Thyroid gland (tissue), 4 donors: ENCODE measurements at places on chromosomes 7 and 10. TPM values are rescaled to one million over a fixed set of nuclear protein-coding genes. Genes with fewer than 3 reads are reported as not detected.

GRCh38 chr7:145016068-145016467 is 180.2 kb upstream of the TPK1 start:
- no peaks in the 10 kb centered on the region for H3K36me3 ChIP-seq
- no peak overlapping the region for H3K27ac ChIP-seq
- H3K27me3 ChIP-seq = no peaks in the 10 kb centered on the region
- no peaks in the 10 kb centered on the region for H3K4me1 ChIP-seq
- no peak for DNase-seq

- no peaks in the 10 kb centered on the region for H3K27me3 ChIP-seq
- no peaks in the 10 kb centered on the region for H3K4me1 ChIP-seq
- no peaks in the 10 kb centered on the region for H3K36me3 ChIP-seq
- no peak overlapping the region for H3K27ac ChIP-seq
These were observed 219.0 kb upstream of the MEOX2 start for GRCh38 chr7:15905251-15906040.

GRCh38 chr7:29156907-29157452 is 10.6 kb upstream of the CPVL start:
- H3K27me3 ChIP-seq = no peaks in the 10 kb centered on the region
- no peak for DNase-seq
- H3K4me1 ChIP-seq = peaks cover 14% of the 10 kb centered on the region
- H3K27ac ChIP-seq = no peak overlapping the region

DNA sequence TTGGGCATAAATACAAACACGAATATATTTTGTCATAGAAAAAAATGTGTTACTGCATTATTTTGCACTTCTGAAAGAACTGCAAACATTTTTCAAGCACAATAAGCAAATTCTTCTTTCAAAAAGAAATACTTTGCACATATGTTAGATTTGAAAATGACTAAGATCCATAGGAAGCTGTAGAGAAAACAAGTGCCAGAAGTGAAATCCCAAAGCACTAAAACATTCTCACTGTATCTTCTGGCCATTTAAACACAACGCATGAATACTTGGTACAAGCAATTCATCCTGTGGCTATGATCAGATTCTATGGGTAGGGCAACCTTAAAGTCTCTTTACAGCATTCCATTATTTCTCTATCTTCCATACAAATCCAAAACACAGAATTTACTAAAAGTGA is 225.4 kb upstream of the IMMP2L start:
- peaks cover 6% of the 10 kb centered on the region for H3K4me1 ChIP-seq
- H3K27me3 ChIP-seq = no peaks in the 10 kb centered on the region
- no peak overlapping the region for H3K27ac ChIP-seq
- no peak for DNase-seq

Gene TRIM74
- 1.0 TPM for total RNA-seq

DNA sequence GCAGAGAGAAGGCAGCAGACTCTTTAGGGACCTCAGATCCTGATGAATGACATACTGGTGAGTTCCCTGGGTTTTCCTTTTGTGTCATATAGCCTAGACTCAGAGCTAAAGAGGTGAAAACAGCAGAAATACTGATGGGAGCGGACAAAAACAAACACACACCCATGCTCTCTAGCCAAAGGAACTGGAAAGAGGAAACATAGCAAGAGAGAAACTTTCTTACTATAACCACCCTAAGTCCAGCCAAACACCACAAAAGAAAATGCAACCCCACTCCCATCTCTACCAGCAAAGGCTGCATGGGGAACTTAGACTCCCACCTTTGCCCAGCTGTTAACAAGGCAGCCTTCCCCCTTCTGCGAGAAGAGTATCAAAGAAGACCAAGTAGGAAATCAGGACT is 16.3 kb downstream of the GSAP start:
- DNase-seq = no peak
- peaks cover 7% of the 10 kb centered on the region for H3K4me1 ChIP-seq
- no peak overlapping the region for H3K27ac ChIP-seq
- no peaks in the 10 kb centered on the region for H3K27me3 ChIP-seq

DNA sequence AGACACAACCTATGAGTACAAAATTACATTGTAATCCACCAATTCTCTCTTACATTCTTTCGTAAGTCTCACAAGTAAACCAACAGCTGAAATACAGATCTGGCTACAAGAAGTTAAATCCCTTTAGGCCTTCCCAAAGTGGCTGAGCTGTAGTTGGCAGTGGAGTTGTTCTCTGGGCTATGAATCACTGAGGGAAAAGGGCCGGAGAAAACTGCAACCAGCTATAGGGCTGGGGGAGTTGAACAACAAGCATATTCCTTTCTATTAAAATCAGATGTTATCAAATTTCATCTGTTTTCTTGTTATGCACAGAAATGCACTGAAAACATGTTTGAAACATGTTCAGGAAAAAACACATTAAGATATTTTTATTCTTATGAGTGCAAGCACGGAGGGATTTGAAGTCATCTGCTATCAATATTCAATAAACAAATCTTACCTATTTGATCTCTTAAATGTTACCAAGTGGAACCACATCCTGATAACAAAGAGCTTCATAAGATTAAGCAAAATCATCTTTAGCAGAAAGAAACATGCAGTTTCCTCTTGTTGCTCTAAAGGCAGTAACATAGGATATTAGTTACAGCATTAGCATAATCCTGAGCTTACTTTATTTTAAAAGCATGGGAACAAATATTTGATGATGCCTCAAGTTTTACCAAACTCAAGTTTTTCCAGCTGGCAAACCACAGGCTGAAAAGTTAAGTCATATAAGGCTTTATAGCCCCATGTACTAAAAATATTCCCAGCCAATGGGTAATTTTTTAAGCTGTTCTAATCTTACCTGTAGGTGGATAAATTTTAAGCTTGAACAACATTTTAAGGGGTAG is 212.7 kb downstream of the TAX1BP1 start:
- no peak overlapping the region for H3K4me3 ChIP-seq
- H3K36me3 ChIP-seq = no peaks in the 10 kb centered on the region
- H3K27ac ChIP-seq = no peak overlapping the region
- no peaks in the 10 kb centered on the region for H3K4me1 ChIP-seq

GRCh38 chr10:125000366-125001312 is 58.7 kb downstream of the ZRANB1 start:
- H3K27me3 ChIP-seq = no peaks in the 10 kb centered on the region
- peaks cover 63% of the 10 kb centered on the region for H3K36me3 ChIP-seq
- no peak overlapping the region for H3K27ac ChIP-seq
- H3K4me3 ChIP-seq = no peak overlapping the region
- no peaks in the 10 kb centered on the region for H3K4me1 ChIP-seq

DNA sequence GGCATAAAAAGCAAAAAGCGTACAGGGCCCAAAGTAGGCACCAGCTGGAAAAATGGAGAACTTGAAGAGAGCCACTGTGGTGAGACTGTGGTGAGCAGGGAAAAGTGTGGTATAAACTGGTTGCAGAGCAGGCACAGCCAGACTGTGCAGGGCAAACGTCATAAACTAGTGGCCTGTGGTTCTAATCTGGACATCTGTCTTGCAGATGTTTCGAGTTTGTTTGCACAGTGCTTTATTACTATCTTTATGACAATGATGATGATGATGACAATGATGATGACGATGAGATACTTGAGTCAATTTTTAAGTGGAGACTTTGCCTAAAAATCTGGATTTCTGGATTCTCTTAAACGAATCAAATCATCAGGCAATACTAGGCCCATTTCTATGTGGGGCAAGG is 45.7 kb downstream of the SEMA3C start:
- DNase-seq = no peak
- H3K27me3 ChIP-seq = no peaks in the 10 kb centered on the region
- peaks cover 3% of the 10 kb centered on the region for H3K4me1 ChIP-seq
- no peaks in the 10 kb centered on the region for H3K36me3 ChIP-seq
- H3K27ac ChIP-seq = no peak overlapping the region

Gene SLC16A9
- total RNA-seq = 38.5 TPM
